Stimulated activated CD4-positive, alpha-beta T cell treated with anti-CD3 and anti-CD28 coated beads, Interleukin-2, amount 100 ng/mL, for 24 hours (primary cell): ENCODE measurements at places on chromosomes 16 and 17.

DNA sequence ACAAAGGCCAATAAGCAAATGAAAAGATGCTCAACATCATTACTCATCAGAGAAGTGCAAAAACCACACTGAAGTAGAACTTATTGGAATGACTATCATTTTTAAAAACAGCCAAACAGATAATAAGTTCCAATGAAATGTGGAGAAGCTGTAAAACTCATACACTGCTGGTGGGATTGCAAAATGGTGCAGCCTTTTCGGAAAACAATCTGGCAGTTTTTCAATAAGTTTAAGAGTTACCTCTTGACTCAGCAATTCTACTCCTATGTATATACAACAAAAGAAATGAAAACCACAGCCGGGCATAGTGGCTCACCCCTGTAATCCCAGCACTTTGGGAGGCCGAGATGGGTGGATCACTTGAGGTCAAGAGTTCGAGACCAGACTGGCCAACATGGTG, 49.3 kb downstream of the AKAP10 start:
- no peak for DNase-seq

DNA sequence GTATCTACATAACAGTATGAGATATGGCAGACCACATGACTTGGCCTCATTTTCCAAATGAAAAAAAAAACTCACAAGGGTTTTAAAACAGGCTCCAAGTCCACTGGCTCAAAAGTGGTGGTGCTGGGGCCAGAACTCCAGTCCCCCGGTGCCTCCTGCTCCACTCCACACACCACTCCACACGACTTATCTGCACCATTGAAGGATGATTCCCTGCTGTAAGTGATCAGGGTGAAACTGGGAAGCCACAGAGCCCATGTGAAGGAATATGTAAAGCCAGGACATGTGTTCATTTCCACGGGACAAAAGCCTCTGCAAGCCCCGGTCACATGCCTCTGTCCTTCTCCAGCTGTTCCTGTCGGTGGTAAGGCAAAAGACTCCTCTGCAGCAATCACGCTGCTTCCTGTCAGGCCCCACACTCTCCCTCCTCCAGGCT, 97.2 kb downstream of the ZNF18 start:
- DNase-seq, result no peak

- DNase-seq, result no peak
Observed at GRCh38 chr16:52953215-52953614, 99.5 kb downstream of the CHD9NB start.

DNA sequence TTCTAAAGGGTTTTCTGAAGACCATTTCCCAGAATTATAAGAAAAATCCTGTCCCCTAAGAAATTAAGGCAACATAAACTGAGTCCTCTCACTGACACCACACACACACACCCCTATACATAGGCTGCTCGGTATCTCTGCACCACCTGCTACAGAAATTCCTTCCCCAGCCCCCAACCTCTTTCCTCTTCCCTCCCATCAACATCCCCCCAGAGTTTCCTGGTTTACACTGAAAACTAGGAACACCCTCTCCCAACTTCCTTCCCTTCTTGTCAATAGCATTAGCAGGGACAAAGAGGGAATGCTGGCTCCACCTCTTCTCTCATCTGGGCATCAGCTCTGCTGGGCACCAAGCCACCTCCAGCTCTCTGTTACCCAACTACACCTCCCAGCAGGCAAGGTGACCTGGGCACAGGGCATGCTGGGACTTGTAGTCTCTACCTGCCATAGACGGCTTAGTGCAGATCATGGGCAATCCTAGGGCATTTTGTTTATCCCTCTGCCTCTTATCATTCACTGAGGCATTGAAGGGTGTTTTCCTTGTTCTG, 15.7 kb downstream of the CAVIN1 start:
- DNase-seq, result peak; percentile 54

- DNase-seq, result no peak
Observed at GRCh38 chr16:76193906-76194615, 83.1 kb upstream of the CNTNAP4 start.

- no peak for DNase-seq
Observed at GRCh38 chr17:39740357-39741111, 2.8 kb downstream of the GRB7 start.

- DNase-seq, result no peak
Observed at GRCh38 chr17:80879723-80880647, 111.7 kb upstream of the CHMP6 start.
